ENCODE measurements at places on chromosomes 6 and 20. TPM values are rescaled to one million over a fixed set of nuclear protein-coding genes. Genes with fewer than 3 reads are reported as not detected.

- DNase-seq, result no peak
These were observed 27.8 kb downstream of the VAPB start for GRCh38 chr20:58416835-58417234.

- no peak for DNase-seq
These were observed 771.4 kb upstream of the MMS22L start for GRCh38 chr6:98054453-98054852.

The POM121L2 gene
- polyA plus RNA-seq, result not detected

GRCh38 chr6:108114841-108115597 lies 40.5 kb upstream of the OSTM1 start:
- no peak for DNase-seq

GRCh38 chr6:33317669-33318425 lies at the start of gene ZBTB22:
ZBTB22 (minus strand) TSS chr6:33317744; CDS start chr6:33316916, 828 bp downstream.
- DNase-seq, result peak; percentile 96

GRCh38 chr6:41326092-41326491 lies 9.3 kb upstream of the NCR2 start:
- no peak for DNase-seq

DNA sequence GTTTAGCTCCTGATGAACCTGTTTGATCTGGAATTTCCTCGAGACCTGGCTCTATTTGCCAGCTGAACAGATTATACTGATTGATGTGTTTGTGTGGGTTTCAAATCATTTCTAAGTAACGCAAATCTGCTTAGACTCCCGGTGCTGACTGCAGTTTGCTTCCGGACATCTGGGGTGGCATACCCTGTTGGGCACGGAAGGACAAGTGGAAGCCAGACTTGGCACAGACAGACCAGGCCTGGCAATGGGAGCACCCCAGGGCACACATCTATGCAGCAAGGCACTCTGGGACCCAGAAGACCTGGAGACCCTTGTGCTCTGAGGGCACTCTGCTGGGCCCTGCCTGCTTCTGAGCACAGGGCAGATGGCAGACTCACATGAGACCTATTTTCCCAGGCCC lies 433.7 kb upstream of the CHD6 start:
- no peak for DNase-seq

All from right renal cortex interstitium (tissue), 3 donors.